ENCODE measurements at places on chromosomes 13 and 19. TPM values are rescaled to one million over a fixed set of nuclear protein-coding genes. Genes with fewer than 3 reads are reported as not detected.

Gene VSTM1
- polyA plus RNA-seq = not detected

Gene ISOC2
- 52.1 TPM for polyA plus RNA-seq

Gene KCNN1
- 5.1 TPM for polyA plus RNA-seq

Gene MCEMP1
- polyA plus RNA-seq = 0.21 TPM

Gene IGSF23
- polyA plus RNA-seq = 2.0 TPM

Gene PRR22
- 3.0 TPM for polyA plus RNA-seq

Gene ABCA7
- polyA plus RNA-seq = 11.6 TPM

Gene SHISA2
- 60.9 TPM for polyA plus RNA-seq

Gene VSTM2B
- 1.1 TPM for polyA plus RNA-seq

Gene CYP4F22
- polyA plus RNA-seq = 0.37 TPM

Gene VAV1
- 1.8 TPM for polyA plus RNA-seq

Gene PDX1
- not detected for polyA plus RNA-seq

Gene CCDC194
- polyA plus RNA-seq = 7.3 TPM

Gene DCT
- polyA plus RNA-seq = 0.26 TPM

Gene FGF21
- polyA plus RNA-seq = not detected

Gene CRB3
- polyA plus RNA-seq = 41.7 TPM

Gene MYO16
- 0.52 TPM for polyA plus RNA-seq

Gene ZNF256
- polyA plus RNA-seq = 9.0 TPM

Gene KIR2DL1
- polyA plus RNA-seq = not detected

Gene CD37
- 36.4 TPM for polyA plus RNA-seq

Gene CYP2F1
- polyA plus RNA-seq = not detected

Gene ZNF99
- polyA plus RNA-seq = 2.1 TPM

Gene UBE2L5
- 0.36 TPM for polyA plus RNA-seq

Gene CABP5
- polyA plus RNA-seq = not detected
